ENCODE measurements at places on chromosomes 4 and X.

- DNase-seq, result no peak
Measured at GRCh38 chrX:103794119-103794518, 17.5 kb downstream of the PLP1 start.

DNA sequence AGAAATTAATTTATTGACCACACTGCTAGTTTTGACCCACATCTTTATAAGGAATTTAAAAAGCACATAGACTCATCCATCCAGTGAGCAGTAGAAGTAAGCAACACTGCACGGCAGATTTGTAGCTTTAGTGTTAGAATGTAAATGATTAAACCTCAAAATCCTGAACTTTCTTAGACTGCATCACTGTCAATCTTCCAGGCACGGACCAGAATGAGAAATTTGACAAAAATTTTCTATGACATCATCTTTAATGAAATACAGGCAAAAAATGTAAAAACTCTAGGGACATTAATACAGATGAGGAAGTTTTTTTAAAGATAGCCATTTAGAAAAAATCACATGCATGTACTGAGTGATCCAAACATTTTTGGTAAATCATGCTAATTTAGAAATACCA is 29.2 kb downstream of the NLGN4X start:
- DNase-seq, result no peak

DNA sequence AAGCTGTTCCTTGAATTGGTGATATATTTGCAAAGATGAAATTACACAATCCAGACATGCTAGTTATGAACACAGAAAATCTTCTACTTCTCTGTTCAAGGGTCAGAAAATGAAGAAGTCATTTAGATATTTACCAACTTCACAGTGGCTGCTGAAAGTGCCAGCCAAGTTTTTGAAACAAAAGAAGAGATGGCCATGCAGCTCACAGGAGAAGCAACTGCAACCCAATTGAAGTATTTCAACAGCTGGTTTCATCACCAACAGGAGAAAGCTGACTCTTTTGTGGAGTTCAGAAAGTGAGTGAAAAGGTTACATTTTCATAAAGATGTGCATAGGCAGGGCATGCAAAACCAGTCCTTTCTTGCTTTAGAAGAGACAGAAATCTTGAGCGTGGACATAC is 70.1 kb upstream of the LSM6 start:
- DNase-seq, result no peak

GRCh38 chr4:84597450-84597849 is 14.5 kb downstream of the CDS1 start:
- no peak for DNase-seq

GRCh38 chr4:187191676-187192075 is 468.0 kb upstream of the FAT1 start:
- no peak for DNase-seq

GRCh38 chr4:114081783-114082182 is 102.3 kb upstream of the ARSJ start:
- no peak for DNase-seq

GRCh38 chr4:98706200-98706813 is 47.9 kb upstream of the TSPAN5 start:
- no peak for DNase-seq

DNA sequence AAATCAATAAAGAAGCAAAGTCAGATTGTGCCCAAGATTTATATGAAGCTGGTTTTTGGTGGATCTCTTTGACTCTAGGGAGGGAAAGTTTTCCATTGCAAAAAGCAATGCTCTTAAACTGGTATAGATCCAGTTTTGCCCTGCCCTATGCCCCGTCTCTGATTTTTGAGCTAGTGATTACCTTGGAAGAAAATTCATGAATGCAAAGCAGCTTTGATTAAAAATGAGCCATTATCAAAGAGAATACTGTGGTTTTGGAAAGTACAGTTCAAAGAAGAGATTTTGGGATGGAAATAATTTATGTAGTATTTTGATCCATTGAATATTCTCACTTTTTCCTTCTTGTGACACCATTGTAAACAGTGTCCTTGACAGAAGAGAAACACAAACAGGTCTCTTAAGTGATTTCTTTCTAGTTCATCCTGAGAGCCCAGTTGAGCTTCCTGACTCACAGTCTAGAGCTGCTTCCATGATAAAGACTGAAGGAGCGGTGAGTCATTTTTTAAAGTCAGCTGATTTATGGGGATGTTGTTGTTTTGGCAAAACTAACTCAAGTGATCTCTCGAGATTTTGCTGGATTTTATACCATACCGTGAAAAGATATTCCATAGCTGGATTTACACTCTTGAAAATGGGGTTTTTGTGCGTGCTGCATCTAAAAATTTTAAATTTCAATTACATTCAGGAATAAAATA is 76.7 kb downstream of the AFF1 start:
- no peak for DNase-seq
